Upper lobe of right lung (tissue), 1 donor: ENCODE measurements at places on chromosomes 16 and 17. TPM values are rescaled to one million over a fixed set of nuclear protein-coding genes. Genes with fewer than 3 reads are reported as not detected.

DNA sequence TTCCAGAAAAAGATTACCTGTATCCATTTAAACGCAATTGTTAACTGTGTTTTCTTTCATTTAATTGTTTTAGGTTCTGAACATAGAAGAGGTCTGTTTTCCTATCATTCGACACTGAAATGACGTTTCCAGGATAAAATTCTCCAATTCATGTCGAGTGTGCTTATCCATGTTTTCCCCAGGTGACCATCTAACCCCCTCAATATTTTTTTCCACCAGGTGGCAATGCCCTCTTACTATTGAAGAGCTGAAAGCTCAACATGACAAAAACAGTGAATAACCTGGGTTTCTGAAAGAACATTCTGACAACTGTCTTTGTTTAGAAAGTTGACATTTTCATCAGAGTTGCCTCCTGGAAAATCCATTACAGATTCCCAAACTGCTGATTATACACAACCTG, 948.7 kb downstream of the KCNJ2 start:
- H3K36me3 ChIP-seq = no peaks in the 10 kb centered on the region
- no peaks in the 10 kb centered on the region for H3K27me3 ChIP-seq
- H3K27ac ChIP-seq = no peak overlapping the region
- DNase-seq = no peak

DNA sequence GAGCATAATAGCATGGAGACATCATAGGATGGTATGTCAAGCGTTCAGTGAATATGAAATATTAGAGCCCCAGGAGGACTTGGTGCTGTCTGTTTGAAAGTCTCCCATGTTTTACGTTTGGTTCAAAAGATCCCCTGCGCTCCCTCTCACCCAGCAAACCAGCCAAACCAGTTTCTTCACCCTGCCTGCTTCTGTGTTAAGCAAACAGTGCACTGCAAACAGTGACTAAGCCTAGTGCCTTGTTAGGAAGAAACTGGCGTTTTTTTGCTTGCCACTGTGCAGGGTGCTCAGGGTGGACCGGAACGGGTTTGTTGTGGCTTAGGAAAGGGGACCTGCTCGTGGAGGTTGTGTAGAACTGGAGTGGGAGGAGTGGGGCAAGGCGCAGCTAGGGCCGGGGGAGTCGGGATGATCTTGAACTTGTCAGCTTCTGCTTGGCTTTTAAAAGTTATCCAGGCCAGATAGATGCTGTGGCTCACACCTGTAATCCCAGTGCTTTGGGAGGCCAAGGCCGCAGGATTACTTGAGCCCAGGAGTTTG, 7.7 kb downstream of the CDH1 start:
- no peaks in the 10 kb centered on the region for H3K27me3 ChIP-seq
- H3K36me3 ChIP-seq = no peaks in the 10 kb centered on the region
- H3K27ac ChIP-seq = peak overlapping the region; percentile 55
- peak; percentile 74 for DNase-seq
- H3K4me3 ChIP-seq = no peak overlapping the region

- no peak overlapping the region for H3K4me3 ChIP-seq
- H3K36me3 ChIP-seq = peaks cover 16% of the 10 kb centered on the region
- peak; percentile 60 for DNase-seq
- H3K4me1 ChIP-seq = peaks cover 23% of the 10 kb centered on the region
- no peaks in the 10 kb centered on the region for H3K27me3 ChIP-seq
Measured at GRCh38 chr17:79947351-79948031, 88.2 kb downstream of the TBC1D16 start.

- H3K36me3 ChIP-seq = no peaks in the 10 kb centered on the region
- DNase-seq = no peak
- H3K4me1 ChIP-seq = no peaks in the 10 kb centered on the region
- H3K4me3 ChIP-seq = no peak overlapping the region
- no peaks in the 10 kb centered on the region for H3K27me3 ChIP-seq
- H3K27ac ChIP-seq = no peak overlapping the region
Measured at GRCh38 chr17:50257676-50258224, 16.5 kb upstream of the TMEM92 start.

GRCh38 chr17:12992676-12993075, 25.2 kb downstream of the ELAC2 start:
- H3K27ac ChIP-seq = no peak overlapping the region
- no peaks in the 10 kb centered on the region for H3K27me3 ChIP-seq
- no peak overlapping the region for H3K4me3 ChIP-seq
- H3K36me3 ChIP-seq = peaks cover 73% of the 10 kb centered on the region
- no peaks in the 10 kb centered on the region for H3K4me1 ChIP-seq

DNA sequence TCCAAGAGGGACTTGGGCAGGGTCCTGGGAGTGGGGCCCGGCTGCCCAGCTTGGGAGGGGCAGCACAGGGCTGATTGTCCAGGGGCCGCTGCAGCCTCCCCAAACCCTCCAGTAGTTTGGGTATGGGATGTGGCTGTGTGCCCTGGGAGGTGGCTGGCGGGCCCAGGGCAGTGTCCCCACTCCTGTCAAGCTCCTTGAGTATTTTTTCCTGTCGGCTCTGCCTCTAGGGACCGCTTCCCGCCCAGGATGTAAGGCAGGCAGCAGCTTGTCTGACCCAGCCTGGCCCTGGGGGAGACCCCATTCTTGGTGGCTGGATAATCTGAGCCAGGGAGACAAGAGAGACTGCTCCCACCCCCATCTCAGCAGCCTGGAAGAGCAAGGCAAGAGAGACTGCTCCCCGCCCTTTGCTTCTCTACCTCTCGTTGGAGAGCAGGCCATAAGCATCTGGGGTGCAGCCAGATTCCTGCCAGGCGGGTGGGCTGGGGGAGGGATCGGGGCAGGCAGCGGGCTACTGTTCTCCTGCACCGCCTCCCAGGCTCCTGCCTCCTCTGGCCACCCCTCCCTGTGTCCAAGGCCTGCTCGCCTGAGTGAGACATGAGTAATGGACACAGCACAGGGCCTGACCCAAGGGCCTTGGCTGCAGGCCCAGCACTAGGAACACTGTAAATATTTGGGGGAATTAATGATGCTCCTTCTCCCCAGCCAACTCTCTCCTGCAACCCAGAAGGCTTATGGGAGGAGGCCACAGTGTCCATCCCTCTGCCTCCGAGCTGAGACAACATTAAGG, 18.4 kb upstream of the ITGA3 start:
- H3K4me1 ChIP-seq = peaks cover 45% of the 10 kb centered on the region
- H3K27ac ChIP-seq = peak overlapping the region; percentile 87

GRCh38 chr17:14396547-14396946, 95.7 kb downstream of the HS3ST3B1 start:
- no peak for DNase-seq
- no peak overlapping the region for H3K4me3 ChIP-seq
- H3K27ac ChIP-seq = no peak overlapping the region
- no peaks in the 10 kb centered on the region for H3K36me3 ChIP-seq

DNA sequence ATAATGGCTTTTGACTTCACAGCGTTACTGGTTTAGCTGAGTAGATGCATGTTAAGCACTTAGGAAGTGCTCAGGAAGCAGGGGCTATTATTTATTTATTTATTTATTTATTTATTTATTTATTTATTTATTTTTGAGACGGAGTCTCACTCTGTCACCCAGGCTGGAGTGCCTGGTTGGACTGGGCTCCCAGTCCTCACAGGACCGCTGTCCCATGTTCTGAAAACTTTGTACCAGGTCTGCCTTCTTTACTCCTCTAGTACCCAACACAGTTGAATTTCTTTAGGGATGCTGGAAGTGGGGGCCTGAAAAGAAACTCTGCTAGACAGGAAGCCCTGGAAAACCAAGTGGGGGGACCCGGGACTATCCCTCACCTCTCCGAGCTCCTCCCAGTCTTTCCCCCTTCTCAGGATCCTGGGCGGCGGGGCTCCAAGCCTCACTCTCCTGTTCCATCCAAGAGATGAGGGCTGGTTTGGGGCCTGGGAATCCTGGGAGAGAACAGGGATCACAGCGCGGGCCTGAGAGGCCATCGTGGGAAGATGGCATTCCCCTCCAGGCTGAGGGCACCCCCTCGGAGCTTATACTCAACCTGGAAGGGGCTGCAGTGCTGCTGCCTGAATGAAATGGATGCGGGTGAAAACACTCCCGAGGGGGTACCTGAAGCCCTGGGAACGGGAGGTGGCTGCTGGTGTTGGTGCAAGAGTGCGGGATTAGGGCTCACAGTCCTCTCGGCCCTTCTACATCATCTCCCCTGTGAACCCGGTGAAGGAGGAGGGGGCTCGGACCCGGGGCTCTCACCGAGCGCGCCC, 674 bp downstream of the ZNF688 start:
- DNase-seq = peak; percentile 69
- no peaks in the 10 kb centered on the region for H3K36me3 ChIP-seq
- no peaks in the 10 kb centered on the region for H3K27me3 ChIP-seq
- peak overlapping the region; percentile 99 for H3K27ac ChIP-seq
- H3K4me3 ChIP-seq = peak overlapping the region; percentile 88

FMNL1 gene
- total RNA-seq = 62.3 TPM

- peak overlapping the region; percentile 98 for H3K4me3 ChIP-seq
- H3K4me1 ChIP-seq = peaks cover 38% of the 10 kb centered on the region
- H3K27me3 ChIP-seq = no peaks in the 10 kb centered on the region
- peaks cover 4% of the 10 kb centered on the region for H3K36me3 ChIP-seq
- DNase-seq = peak; percentile 78
Measured at GRCh38 chr17:67245694-67246402, 852 bp upstream of the HELZ start.

PRSS8 gene
- total RNA-seq = 103 TPM

- peaks cover 37% of the 10 kb centered on the region for H3K4me1 ChIP-seq
- H3K4me3 ChIP-seq = peak overlapping the region; percentile 73
- H3K36me3 ChIP-seq = peaks cover 34% of the 10 kb centered on the region
- no peaks in the 10 kb centered on the region for H3K27me3 ChIP-seq
Measured at GRCh38 chr17:42459801-42460281, 1.2 kb downstream of the ATP6V0A1 start.

OR3A3 gene
- total RNA-seq = not detected

PPY gene
- not detected for total RNA-seq

MT1E gene
- total RNA-seq = 154 TPM

GLIS2 gene
- total RNA-seq = 34.1 TPM

HASPIN gene
- total RNA-seq = 0.41 TPM

- no peak overlapping the region for H3K27ac ChIP-seq
- no peaks in the 10 kb centered on the region for H3K27me3 ChIP-seq
- H3K4me3 ChIP-seq = no peak overlapping the region
- H3K4me1 ChIP-seq = peaks cover 8% of the 10 kb centered on the region
- H3K36me3 ChIP-seq = no peaks in the 10 kb centered on the region
Measured at GRCh38 chr17:50830352-50830751, 5.0 kb upstream of the WFIKKN2 start.

DNA sequence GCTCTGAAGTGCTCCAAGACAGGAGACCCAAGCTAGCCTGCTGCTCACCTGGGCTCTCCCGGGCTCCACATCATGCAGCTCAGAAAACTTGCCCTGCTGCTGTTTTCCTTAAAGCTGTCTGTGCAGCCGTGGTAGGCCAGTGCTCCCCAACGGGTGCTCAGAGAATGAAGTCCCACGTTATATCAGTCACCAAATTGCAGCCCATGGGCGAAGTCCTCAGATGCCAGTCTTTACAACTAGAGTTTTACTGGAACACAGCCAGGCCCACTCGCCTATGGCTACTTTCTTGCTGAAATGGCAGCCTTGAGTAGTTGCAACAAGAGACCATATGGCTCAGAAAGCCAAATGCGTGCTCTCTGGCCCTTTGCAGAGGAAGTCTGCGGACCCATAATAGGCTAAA, 6.3 kb downstream of the CREBBP start:
- H3K4me1 ChIP-seq = peaks cover 86% of the 10 kb centered on the region
- no peak for DNase-seq
- no peak overlapping the region for H3K27ac ChIP-seq
- no peaks in the 10 kb centered on the region for H3K36me3 ChIP-seq
- H3K4me3 ChIP-seq = no peak overlapping the region
- no peaks in the 10 kb centered on the region for H3K27me3 ChIP-seq

TNP2 gene
- not detected for total RNA-seq

- DNase-seq = peak; percentile 86
- no peaks in the 10 kb centered on the region for H3K36me3 ChIP-seq
- no peaks in the 10 kb centered on the region for H3K27me3 ChIP-seq
- H3K4me1 ChIP-seq = peaks cover 11% of the 10 kb centered on the region
- peak overlapping the region; percentile 17 for H3K4me3 ChIP-seq
- no peak overlapping the region for H3K27ac ChIP-seq
Measured at GRCh38 chr17:82963104-82963950, 116.1 kb upstream of the METRNL start.

DNA sequence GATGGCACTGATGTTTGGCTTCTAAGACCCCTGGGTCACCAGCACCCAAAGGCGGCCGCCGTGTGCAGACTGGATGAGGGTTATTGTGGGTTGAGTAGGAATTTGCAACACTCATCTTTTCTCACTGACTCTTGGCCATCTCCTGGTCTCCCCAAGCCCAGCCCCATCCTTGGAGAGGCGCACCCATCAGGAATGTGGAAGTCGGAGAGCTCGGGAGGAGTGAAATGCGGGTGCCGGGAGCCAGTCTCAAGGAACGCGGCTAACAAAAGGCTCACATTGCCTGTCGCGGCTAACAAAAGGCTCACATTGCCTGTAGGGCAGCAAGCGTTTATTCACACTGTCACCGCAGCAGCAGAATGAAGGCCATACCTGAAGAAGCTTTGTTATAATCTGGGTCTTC, 248.6 kb downstream of the FOXL1 start:
- peaks cover 25% of the 10 kb centered on the region for H3K27me3 ChIP-seq
- no peak overlapping the region for H3K27ac ChIP-seq
- no peak for DNase-seq
- H3K4me3 ChIP-seq = no peak overlapping the region
- H3K36me3 ChIP-seq = no peaks in the 10 kb centered on the region
- H3K4me1 ChIP-seq = no peaks in the 10 kb centered on the region

DNA sequence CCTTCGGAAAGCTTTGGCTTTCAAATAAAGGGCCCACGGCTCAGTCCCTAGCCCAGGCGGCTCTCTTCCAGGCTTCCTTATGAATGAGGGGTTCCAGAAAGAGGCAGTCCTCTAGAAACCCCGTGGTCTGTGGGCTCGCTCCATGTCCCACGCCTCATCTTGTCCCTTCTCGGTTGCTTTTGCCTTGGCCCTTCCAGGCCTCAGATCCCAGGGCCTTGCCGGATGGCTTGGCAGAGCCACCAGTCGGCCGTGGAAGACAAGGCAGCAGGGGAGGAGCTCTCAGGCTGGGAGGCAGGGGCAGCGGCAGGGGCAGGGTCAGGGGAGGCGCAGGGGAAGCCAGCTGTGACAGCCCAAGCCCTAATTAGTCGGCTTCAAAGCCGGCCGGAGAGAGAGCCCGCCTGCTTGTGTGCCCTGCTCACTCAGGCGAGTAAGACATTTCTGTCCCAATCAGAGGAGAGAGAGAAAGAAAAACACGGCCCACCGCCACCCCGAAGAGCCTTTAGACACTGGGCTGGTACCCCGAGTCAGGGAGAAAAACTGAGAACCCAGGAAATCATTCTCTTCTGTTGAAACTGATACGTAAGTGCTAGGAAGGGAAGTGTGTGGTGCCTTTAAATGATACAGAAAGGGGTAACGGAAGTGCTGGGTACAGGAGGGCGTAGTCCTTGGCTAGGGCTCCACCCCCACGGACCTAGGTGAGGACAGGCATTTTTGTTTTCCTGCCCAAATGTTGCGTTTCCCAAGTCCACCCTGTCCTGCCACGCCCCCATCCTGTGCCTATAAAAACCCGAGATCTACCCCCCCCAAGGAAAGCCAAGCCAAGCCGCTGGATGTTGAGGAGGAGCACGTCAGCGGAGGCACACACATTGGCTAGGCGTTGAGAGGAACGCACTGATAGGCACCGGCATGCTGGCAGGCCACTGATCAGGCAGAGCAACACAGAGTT, 27.8 kb upstream of the MEIOC start:
- no peaks in the 10 kb centered on the region for H3K36me3 ChIP-seq
- peak overlapping the region; percentile 30 for H3K4me3 ChIP-seq
- H3K27me3 ChIP-seq = no peaks in the 10 kb centered on the region
- no peak for DNase-seq
- no peaks in the 10 kb centered on the region for H3K4me1 ChIP-seq
- H3K27ac ChIP-seq = no peak overlapping the region

- peaks cover 13% of the 10 kb centered on the region for H3K4me1 ChIP-seq
- no peak overlapping the region for H3K4me3 ChIP-seq
- no peak overlapping the region for H3K27ac ChIP-seq
- no peaks in the 10 kb centered on the region for H3K27me3 ChIP-seq
- H3K36me3 ChIP-seq = peaks cover 43% of the 10 kb centered on the region
Measured at GRCh38 chr16:16062023-16062937, 112.9 kb downstream of the ABCC1 start.
